Mesenteric fat pad (tissue), 1 donor: ENCODE measurements at places on chromosomes 1 and 21.

- no peak for DNase-seq
Observed at GRCh38 chr21:29077651-29078090, 4.2 kb upstream of the CCT8 start.

DNA sequence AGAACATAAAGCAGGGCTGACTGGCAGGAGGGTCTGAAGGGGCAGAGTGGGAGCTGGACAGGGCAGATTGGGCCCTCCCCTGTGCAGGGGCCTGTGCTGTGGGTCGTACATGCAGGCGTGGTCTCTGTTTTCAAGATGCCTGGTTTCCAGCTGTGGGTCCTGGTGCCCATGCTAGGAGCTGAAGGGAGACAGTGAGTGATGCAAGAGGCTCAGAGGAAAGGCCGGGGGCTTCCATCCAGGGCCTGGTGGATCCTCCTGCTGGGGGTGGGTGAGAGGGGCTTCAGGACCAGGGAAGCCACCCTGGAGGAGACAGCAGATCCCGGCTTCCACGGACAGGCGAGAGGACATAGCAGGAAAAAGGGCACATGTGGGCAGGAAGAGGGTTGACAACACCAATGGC is 349.0 kb upstream of the VAMP3 start:
- DNase-seq: peak; percentile 79

- peak; percentile 78 for DNase-seq
Observed at GRCh38 chr21:42818328-42818749, 61.0 kb downstream of the WDR4 start.

- DNase-seq: no peak
Observed at GRCh38 chr1:214438075-214438474, 113.3 kb downstream of the PTPN14 start.

DNA sequence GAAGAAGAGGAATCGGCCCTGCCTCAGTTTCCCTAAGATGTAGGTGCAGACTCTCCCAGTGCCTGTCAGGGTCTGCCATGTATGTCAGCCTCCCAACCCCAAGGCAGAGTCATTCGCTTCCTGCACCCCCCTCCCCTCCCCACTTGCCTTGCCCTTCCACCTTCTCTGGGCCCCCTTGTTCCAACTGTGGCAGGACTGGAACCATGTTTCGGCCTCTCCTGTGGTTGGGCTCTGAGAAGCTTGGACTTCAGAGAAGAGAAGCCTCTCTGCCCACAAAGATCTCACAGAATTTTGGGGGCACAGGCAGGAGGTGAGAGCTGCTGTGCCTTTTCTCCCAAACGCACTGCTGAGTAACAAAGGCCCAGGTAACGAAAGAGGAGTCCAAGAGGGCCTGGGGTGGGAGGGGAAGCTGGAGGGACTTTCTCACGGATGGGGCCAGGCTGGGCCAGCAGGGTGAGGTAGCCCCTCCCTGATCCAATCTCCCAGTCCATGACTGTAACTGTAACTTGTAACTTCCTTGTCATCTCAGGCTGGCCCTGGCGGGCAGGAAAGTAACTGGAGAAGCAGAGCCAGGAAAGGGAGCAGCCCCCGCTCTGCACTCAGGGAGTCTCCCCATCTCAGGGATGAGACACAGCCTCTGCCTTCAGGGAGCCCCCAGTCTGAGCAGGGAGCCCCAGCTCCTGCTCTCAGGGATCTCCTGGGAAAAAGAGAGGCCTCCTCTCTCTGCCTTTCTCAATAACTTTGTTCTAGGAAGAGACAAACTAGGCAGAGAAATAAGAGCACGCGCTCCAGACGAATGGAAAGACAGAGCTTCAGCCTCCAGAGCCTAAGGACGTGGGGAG is 11.3 kb downstream of the CRABP2 start:
- no peak for DNase-seq

- DNase-seq: no peak
Observed at GRCh38 chr1:228830954-228831481, 95.7 kb downstream of the RHOU start.

- no peak for DNase-seq
Observed at GRCh38 chr1:234665975-234666605, 56.1 kb upstream of the IRF2BP2 start.

DNA sequence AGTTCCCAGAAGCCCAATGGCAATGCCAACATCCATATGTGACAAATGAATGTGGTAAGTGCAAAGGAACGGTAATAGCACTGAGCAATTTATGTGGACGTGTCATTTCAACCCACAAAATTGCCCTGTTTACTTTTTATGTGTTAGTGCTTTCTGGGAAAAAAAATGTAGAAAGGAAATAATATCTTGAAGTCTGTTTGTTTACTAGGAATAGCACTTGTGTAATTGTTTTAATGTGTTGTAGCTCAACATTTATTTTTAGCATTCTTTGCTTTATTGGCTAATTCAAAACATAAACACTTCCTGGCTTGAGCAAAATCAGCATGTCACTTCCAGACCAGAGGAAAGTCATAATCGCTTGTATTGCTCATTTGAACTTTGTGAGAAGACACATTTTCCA is 224.8 kb upstream of the KCNK2 start:
- no peak for DNase-seq

DNA sequence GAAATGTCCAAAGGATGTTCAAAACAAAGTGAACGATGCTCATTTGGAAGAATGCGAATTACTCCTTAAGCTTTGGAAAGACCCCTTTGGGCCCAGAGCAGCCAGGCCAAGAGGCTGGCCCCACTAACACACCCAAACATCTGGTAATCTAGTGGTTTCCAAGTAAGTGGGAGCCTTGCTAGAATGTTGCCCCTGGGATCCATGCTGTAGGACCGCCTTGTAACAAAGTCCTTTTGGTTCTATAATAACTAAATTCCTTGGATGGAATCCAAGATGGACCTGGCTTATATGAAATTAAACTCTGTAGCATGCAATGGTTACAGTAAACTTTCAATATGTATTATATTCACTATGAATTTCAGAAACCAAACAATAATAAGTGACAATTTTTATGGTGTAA is 25.3 kb downstream of the GPR3 start:
- DNase-seq: no peak

DNA sequence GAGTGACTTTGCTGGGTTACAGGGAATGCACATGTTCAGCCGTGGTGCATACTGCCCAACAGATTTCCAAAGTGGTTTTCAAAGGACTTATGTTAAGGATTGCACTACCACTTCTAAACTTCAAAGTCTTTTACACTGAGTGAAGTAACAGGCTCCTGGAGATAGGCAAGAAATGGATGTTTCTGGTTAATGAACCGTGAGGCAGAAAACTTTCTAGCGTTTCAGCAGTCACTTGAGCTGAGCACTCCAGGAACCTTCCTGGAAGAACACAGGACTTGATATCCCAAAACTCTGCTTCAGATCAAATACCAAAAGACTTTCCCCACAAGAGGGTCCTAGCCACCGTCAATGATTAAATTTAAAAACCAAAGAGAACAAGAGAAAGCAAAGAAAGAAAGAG is 74.3 kb upstream of the ATP1A1 start:
- no peak for DNase-seq

- DNase-seq: no peak
Observed at GRCh38 chr1:201176940-201177339, 13.7 kb upstream of the IGFN1 start.

DNA sequence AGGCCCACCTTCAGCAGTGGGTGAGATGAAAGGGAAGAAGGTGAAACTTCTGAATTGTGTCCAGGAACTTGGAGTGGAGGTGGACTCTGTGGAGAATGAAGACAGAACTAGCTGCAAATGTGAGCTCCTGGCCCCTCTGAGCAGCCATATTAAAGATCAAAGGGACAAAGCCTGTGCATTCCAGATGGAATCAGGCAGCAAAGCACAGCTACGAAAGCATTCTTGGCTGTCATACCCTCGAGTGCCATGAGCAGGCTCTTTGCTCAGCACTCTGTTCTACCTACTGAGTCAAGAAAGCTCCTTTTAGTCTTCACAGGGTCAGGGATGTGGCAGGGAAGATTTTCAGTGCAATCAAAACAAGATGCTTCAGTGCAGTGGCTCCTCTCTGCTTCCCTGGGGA is 86.3 kb upstream of the TSPAN2 start:
- no peak for DNase-seq

GRCh38 chr1:151593730-151594129 is 18.1 kb upstream of the SNX27 start:
- no peak for DNase-seq

- no peak for DNase-seq
Observed at GRCh38 chr1:107934578-107934977, 30.4 kb downstream of the VAV3 start.

- no peak for DNase-seq
Observed at GRCh38 chr21:32687643-32688345, 40.0 kb downstream of the SYNJ1 start.

DNA sequence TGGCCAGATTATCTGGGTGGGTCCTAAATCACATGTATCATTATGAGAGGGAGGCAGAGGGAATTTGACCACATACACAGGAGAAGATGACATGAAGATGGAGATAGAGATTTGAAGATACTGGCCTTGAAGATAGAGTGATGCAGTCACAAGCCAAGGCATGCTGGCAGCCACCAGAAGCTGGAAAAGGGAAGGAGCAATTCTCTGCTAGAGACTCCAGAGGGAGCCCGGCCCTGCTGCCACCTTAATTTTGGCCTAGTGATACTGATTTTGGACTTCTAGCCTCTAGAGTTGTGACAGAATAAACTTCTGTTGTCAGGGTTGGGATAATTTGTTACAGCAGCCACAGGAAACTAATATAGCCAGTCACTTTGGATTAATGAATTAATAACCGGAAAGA is 2.2 kb upstream of the PRDM2 start:
- DNase-seq: no peak

GRCh38 chr1:228145463-228146416 is 4.0 kb upstream of the GJC2 start:
- no peak for DNase-seq

DNA sequence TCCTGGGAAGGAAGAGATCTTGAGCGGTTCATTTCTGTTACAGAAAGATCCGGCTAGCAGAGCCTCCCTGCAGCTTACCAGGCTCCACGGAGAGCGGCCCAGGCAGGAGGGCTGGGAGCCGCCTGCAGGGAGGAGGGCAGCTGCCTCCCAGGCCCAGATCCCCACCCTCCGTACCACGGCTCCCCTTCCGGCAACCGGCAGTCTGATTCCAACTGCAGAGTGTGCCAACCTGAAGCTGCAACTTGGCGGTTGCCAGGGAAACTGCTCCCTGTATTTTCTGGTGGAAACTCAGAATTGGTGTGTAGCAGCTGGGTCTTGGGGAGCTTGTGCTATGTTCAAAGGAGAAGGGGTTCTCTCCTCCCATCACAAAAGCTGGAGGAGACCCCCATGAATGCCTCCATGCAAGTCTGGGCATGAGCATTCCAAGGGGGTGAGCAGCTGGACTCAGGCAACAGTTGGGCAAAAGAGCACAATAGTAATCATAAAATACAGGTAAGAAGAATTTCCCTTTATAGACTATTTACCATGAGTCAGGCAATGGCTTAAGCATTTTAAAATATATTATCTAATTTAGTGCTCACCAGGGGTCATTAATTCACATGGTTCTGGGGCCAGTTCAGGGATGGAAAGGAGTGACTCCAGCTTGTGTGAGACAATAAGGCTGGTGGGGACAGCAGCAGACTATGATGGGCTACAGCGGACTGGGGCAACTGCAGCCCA is 46.1 kb upstream of the KAZN start:
- DNase-seq: no peak

DNA sequence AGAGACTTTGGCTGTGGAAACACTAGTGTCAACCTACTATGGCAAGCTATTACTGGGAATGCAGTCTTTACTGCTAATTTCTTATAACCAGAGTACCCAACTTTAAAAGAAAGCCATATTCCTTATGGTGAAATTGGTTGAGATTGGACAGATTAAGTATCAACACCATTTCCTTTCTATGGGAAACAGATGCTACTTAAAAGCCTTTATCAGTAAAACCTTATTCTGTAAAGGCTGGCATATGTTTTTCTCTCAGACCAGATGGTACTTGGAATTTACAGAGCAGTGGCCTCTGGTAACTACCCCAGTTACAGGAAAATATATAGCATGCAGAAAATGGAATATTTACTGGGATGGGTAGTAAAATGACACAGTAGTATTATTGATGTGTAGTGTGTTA is 18.8 kb downstream of the IFI44 start:
- DNase-seq: no peak
